ENCODE measurements at places on chromosomes 3 and 15.

DNA sequence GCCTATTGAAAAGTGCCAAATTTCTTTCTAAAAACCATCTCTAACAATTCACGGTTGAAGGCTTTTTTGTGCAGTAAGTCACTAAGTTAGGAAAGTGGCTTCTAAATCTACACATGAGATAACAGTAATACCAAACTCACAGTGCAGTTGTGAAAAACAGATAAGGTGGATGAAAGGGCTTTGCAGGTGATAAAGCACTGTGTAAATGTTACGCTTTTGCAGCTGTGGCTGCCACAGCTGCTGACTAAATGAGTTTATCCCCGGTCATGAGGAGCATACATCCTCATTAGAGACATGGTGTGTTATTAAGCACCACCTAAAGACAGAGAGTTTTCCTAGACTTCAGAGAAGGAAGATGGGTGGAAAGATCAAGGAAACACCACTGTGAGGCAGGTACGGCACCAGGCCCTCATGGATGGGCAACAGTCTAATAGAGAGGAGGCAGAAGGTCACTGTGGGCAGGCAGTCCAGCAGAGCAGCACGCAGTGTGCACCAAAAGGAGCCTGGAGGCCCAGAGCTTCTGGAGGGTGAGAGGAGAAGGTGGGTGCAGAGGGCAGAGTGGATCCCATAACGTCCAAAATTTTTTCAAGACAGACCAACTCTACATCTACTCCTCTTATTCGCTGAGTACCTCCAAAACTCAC is 68.5 kb downstream of the FMN1 start:
- no peak for DNase-seq

- no peak for DNase-seq
These were observed 38.5 kb upstream of the DNAJC13 start for GRCh38 chr3:132378846-132379245.

- no peak for DNase-seq
These were observed 40.5 kb downstream of the FAM174B start for GRCh38 chr15:92614791-92615785.

- peak; percentile 78 for DNase-seq
These were observed 105.3 kb downstream of the MAP4 start for GRCh38 chr3:47910777-47911440.

- DNase-seq: peak; percentile 9
These were observed 94.6 kb upstream of the CTDSPL start for GRCh38 chr3:37766797-37767776.

DNA sequence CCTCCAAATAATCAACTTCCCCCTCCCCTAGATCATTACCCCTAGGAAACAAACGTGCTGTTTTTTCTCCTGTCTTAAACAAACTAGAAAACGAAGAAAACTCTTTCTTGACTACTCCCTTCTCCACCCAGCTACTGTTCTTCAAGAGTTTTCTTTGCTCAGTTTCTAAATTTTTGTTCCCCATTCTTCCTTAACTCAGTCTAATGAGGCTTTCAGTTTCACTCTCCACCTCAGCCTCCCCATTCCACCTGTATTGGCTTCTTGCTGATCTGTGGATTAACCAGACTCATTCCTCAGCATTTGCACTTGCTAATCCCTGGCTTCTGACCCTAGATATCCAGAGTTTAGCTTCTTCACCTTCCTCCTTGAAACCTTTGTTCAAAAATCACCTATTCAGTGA is 26.8 kb downstream of the SERPINI1 start:
- no peak for DNase-seq
